ENCODE measurements at places on chromosomes 6 and 20.

DNA sequence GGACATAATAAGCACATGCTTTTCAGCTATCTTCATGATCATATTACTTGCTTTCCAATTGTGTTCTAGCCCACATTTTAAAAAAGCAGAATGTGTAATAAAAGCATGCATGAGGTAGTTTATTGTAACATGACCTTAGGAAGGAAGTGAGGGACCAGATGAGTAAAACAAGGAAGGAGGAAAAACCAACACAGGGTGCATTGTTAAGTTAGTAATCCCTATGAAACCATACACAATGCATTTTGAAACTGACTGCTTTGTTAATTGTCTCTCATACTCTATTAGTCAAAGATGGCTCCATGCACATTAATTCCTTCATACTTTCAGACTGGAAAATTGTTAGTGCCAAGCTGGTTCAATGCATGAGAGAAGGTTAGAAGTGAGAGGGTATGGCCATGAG lies 37.7 kb upstream of the CENPW start:
- no peak for DNase-seq

GRCh38 chr20:34644951-34645350 lies 31.9 kb downstream of the PIGU start:
- no peak for DNase-seq

DNA sequence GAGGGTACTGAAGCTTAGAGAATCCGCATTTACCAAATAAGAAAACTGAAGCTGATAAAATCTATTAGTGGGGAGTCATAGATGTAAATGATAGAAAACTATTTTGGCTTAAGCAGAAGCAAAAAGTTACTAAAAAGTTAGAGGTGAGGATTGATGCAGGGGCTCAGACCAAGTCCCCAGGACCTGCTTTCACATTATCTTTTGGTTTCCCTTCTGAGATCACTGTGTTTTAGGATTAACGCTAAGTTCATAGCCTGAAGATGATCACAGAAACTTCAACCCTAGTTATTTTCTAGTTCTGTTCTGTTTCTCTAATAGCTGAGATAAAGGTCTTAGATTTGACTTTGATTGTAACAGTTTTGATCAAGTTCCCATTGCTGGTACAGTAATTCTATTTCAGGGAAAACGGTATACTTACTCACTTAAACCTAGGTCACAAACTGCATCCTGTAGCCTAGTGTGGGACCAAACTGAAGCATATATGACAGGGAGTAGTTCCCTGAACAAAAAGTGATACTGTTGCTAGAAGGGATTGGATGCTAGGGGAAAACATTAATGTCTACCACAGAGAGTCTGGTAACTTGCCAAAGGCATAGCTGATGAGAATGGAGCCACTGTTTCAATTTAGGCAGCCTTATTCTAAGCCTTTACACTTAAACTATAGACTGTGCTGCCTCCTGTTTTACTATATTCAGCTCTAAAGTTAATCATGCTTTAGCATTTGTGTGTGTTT lies 13.1 kb downstream of the CYB5R4 start:
- DNase-seq = no peak

- no peak for DNase-seq
Measured at GRCh38 chr6:20474874-20475542, 59.2 kb upstream of the CDKAL1 start.

DNA sequence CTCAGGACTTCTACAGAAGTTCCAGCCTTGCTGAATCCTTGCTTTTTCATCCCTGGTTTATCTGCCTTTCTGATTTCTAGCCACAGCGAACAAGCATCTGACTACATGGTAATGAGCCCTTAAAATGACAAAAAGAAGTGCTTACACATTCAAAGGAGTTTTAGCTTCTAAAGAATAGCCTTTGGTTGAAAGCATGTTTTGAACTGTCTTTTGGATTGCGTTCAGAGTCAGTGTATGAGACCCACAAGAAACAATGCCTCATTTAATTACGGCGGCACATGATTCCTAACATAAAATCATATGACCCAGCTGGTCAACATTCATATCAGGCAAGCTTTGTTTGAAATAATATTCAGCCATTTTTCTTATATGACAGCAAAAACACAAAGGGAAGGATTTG lies 784.2 kb downstream of the KIF16B start:
- no peak for DNase-seq

Data from activated naive CD8-positive, alpha-beta T cell treated with anti-CD3 and anti-CD28 coated beads for 36 hours (primary cell).